ENCODE measurements at places on chromosomes 5 and 9.

GRCh38 chr9:72038890-72039410 lies 21.5 kb downstream of the C9orf57 start:
- peak; percentile 53 for DNase-seq

DNA sequence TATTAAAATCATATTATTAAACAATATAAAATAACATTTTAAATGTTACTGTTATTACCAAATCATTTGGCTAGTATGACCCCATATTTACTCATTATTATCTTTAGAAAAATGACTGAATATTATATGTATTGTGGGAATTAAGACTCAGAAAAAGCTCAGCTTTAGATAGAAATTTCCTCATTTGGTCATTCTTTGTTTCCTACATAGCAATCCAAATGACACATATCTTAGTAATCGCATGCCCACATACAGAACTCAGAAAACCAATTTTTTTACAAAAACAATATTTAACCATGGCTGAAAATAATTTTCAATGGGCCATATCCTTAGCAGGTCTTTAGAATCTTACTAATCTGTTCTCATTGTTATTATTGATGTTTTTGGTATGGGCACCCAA lies 53.8 kb upstream of the TSLP start:
- no peak for DNase-seq

GRCh38 chr9:32382565-32383320 lies 1.7 kb upstream of the ACO1 start:
- DNase-seq, result no peak

- DNase-seq, result no peak
Observed at GRCh38 chr9:78967596-78968217, 604.1 kb upstream of the TLE4 start.

DNA sequence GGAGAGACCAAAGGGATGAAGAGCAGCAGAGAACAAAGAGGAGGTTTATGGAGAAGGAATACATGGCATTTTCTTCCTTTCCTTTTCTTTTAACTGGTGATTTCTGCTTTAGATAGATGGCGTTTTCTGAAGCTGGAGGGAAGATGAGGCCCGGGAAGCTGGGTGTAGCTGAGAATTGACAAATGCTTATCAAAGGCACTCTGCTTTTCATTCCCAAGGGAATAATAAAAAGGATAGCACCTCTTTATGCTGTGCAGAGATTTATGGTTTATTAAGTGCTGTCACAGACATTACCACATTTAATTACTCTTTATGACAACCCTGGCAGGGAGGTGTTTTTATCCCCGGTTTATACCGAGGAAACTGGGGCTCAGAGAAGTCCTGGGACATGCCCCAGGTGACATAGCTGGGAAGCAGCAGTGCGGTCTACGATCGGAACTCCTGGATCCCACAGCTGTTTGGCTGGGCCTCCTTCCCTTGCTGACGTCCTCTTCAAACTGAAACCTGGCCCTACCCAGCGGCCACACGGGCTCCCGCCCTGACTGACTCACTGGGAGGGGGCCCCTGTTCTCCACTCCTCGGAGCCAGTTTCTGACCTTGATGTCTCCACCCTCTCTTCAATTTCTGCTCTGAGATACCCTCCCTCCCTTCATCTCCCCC lies 8.2 kb upstream of the EPB41L4B start:
- DNase-seq, result no peak

DNA sequence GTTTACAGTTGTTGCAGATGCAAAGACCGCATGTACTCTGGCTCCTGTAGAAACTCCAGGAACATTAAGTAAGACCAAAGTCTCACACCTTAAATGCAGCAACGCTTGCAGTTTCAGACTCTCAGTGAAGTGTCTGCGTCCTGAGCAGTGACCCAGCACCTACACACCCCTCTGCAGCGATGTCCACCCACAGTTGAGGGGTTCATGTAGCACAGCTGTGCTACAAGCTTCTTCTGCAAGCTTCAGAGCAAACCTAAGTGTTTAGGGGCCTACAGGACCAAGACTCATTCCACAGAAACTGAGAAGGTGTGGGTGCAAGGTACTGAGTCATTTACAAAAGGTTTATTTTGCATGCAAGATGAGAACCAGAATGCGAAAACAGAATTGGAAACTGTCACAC lies 191.0 kb downstream of the IRX2 start:
- DNase-seq, result no peak

DNA sequence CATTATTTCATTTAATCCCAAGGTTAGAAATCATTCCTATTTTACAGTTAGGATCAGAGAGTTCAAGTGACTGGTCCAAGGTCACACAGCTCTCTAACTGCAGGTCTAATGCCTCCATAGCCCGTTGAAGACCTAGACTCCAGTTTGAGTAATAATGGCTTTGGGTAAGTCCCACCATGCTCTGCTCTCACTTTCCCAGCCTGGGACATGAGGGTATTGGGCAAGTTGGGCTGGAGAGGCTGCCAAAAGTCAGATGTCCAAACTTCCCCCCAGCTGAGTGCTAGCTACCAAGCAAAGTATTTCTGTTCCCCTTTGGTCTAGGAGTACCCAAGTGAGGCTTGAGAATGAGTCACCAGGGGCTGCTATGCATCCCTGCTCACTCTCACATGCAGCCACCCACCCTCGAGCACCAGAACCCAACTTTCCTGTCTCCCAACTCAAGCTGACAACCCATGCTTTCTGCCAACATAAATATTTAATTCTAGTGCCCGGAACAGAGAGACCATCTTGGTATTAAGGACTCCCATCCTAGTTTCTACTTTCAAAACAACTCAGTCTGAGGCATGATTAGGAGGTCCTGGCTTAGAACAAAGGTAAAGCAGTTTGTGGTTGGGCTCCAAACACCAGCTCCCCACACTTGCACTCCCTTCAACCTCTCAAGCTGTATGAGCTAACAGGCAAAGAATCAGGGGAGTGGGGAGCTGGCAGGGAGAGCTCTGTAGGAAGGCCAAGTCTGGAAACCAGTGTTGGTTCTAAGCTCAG lies 236.5 kb upstream of the TRIM32 start:
- no peak for DNase-seq

DNA sequence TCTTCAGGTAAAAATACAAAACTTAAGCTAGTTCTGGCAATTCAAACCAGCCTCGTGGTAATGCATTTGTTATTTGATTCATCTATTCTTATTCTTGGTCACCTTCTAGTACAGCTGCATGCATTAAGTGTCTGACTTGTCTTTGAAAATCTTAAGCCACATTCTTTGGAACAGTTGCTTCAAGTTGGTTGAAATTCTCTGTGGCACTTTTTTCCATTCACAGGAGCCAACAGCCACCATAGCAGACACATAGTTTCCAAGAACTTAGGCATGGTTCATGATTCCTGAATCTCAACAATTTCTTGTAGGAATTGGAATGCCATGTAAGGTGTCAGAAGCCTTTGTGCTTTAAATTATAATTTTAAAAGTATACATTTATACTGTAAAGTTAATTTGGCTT lies 47.4 kb upstream of the MEF2C start:
- DNase-seq, result no peak

GRCh38 chr5:42756606-42757601 lies at the start of gene CCDC152:
CCDC152 (plus strand) TSS chr5:42756818; CDS start chr5:42759122, 2,304 bp downstream.
- DNase-seq, result peak; percentile 29

DNA sequence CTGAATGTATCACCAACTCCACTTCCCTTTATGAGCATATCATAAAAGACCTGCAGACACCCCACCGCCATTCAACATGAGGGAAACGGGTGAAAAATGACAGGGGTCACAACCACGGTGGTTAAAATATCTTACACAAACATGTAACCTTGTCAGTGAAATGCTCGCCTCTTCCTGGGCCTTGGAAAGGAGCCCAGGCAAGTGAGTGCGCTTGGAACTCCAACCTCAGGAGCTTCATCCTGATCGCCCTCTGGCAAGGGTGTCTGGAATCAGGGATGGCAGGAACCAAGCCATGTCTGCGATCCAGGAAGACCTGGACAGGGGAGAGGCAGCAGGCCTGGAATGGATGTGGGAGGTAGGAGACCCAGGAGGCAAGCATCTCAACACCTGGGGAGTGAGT lies 282.7 kb downstream of the GAS1 start:
- DNase-seq, result no peak

DNA sequence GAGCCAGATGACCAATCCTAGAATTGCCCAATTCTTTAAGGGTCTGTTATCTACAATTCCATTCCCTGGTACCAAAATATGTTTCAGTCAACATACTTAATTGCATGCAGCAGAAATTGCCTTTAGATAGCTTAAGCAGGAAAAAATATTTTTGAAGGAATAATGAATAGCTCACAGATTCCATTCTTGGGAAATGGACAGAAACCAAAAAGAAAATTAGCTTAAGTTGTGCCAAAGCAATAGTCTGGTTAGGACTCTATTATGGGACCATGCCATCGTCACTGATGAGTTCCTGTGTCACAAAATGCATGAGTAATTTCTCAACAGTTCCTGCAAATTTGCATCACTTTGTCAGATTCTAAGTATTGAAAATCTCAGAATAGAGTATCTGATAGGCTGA lies 12.3 kb downstream of the ACTBL2 start:
- DNase-seq, result no peak

- no peak for DNase-seq
Observed at GRCh38 chr5:36066001-36066539, 612 bp downstream of the UGT3A2 start.

- DNase-seq, result no peak
Observed at GRCh38 chr5:124283031-124283430, 463.4 kb downstream of the ZNF608 start.

- no peak for DNase-seq
Observed at GRCh38 chr9:135076143-135076875, 11.2 kb upstream of the OLFM1 start.

GRCh38 chr5:87231037-87231808 lies 36.5 kb upstream of the RASA1 start:
- no peak for DNase-seq

- no peak for DNase-seq
Observed at GRCh38 chr5:172509405-172509781, 55.1 kb upstream of the SH3PXD2B start.

GRCh38 chr5:60102961-60103693 lies 209.6 kb upstream of the PDE4D start:
- DNase-seq, result no peak

DNA sequence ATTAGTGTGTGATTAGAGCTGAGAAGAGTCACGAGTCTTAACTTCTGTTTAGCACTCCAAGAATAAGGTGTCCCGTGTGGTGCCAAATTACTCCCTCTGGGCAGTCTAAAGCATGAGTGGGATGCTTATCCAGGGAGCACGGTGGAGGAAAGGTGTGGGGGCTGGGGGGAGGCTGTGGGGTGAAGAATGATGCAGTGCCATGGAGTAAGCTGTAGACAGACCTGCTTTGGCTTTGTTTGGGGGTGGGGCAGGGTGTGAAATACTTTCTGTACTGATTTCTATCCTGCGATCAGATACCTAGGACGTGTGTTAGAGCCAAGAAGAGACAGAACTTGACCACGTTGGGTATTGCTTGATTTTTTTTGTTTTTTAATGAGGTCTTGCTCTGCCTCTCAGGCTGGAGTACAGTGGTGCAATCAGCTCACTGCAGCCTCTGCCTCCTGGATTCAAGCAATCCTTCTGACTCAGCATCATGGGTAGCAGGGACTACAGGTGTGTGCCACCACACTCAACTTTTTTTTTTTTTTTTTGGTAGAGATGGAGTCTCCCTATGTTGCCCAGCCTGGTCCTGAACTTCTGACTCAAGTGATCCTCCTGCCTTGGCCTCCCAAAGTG lies 232.8 kb downstream of the MAN2A1 start:
- no peak for DNase-seq

- no peak for DNase-seq
Observed at GRCh38 chr5:102529447-102529846, 30.6 kb upstream of the SLCO6A1 start.

DNA sequence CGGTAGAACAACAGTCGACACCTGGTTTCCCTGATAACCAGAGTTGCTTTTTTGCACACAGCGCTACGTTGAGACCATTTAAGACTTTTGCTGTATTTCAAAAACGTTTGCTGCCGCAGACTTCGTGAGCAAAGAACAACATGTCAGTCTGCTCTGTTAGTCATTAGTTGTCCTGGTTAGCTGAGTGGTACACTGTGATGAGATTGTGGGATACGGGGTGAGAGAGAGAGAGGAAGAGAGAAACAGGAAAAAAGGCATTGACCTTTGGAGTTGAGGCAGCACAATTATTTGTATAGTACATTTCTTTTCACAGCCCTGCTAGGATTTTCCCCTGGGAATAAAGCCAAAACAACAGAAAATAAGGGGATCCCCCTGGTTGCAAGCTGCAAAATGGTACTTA lies 306.1 kb upstream of the WWC1 start:
- DNase-seq, result no peak

- no peak for DNase-seq
Observed at GRCh38 chr9:137382444-137383080, 40.4 kb downstream of the EXD3 start.

- DNase-seq, result no peak
Observed at GRCh38 chr5:83720836-83721537, at the start of gene HAPLN1. HAPLN1 (minus strand) TSS chr5:83720855; CDS start chr5:83673523, 47,332 bp downstream.

- no peak for DNase-seq
Observed at GRCh38 chr5:98872674-98873073, 56.1 kb downstream of the CHD1 start.

- no peak for DNase-seq
Observed at GRCh38 chr5:136811551-136811950, 446.2 kb upstream of the TRPC7 start.

DNA sequence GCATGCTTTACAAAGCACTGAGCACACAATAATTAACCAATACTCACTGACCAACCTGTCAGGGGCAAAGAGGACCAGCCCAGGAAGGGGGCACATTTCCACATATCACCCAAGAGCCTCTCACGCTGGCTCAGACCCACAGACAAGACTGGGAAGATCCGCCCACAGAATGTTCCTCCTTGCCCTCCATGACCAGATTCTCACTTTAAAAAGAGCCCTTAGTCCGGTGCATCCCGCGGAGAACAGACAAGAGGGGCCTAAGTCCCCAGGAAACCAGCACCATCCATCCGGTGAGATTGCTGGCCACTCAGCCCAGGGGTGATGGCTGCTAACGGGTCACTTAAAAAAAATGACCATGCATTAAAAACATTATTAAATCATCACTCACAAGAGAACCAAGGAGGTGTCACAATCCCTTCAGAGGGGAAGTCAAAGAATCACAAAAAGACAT lies 32.9 kb downstream of the SEMA4D start:
- no peak for DNase-seq

- DNase-seq, result no peak
Observed at GRCh38 chr5:65161655-65162054, 320.1 kb downstream of the ADAMTS6 start.

GRCh38 chr5:91367908-91368648 lies 15.0 kb downstream of the ARRDC3 start:
- no peak for DNase-seq

Data from stimulated activated CD4-positive, alpha-beta T cell treated with anti-CD3 and anti-CD28 coated beads, TNF-alpha, amount 100 ng/mL, for 48 hours (primary cell).